ENCODE measurements at places on chromosomes 3 and 15. TPM values are rescaled to one million over a fixed set of nuclear protein-coding genes. Genes with fewer than 3 reads are reported as not detected.

Gene POMGNT2
- total RNA-seq: 9.7 TPM

Gene TMEM45A
- total RNA-seq: 53.1 TPM

Gene HGD
- total RNA-seq: 0.43 TPM

Gene CIB2
- 4.8 TPM for total RNA-seq

Gene TERC
- 175 TPM for total RNA-seq

Gene NR1I2
- total RNA-seq: under 0.01 TPM

Gene A4GNT
- not detected for total RNA-seq

- DNase-seq: no peak
Measured at GRCh38 chr3:14721126-14721864, 46.4 kb downstream of the C3orf20 start.

DNA sequence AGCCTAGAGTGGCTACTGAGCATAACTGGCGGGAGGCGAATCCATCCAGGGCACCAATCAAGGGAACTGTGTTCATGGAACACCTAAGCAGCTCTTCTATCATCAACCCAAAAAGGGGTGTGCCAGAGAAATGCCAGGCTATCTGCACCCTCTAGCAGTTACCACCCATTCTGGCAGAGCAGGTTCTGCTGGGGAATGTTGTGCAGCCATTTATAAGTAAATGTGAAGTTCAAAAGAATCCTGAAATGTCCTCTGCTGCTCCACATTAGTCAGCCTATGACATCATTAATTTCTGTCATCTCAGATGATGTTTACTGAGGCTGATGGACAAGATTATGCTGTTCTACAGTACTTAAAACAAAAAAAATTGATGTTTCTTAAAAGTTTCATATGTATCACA lies 7.7 kb downstream of the SKIC8 start:
- DNase-seq: peak; percentile 12

DNA sequence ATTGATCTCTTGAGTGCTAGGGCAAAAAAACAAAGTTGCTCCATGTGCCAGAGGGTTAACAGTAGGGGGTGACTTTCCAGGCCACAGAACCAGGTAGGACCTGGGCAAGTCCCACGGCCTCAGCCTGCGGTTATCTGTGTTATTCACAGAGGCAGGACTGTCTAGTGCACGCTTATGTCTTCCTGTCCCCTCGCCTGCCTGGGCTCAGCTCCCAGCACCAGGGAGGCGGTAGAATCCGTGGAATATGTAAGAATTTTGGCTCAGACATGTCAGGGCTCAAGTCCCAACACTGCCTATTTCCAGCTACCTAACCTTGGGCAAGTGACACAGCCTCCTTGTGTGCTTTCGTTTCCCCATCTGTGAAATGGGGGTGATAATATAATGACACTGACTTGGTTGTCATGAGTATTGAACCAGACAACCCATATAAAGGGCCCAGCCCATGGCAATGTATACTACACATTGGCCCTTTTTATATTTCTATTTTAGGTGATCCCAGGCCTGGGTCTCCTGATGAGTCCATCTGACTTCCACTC lies 44.3 kb upstream of the FLNB start:
- no peak for DNase-seq

- DNase-seq: no peak
Measured at GRCh38 chr15:88571852-88572259, 25.4 kb upstream of the DET1 start.

DNA sequence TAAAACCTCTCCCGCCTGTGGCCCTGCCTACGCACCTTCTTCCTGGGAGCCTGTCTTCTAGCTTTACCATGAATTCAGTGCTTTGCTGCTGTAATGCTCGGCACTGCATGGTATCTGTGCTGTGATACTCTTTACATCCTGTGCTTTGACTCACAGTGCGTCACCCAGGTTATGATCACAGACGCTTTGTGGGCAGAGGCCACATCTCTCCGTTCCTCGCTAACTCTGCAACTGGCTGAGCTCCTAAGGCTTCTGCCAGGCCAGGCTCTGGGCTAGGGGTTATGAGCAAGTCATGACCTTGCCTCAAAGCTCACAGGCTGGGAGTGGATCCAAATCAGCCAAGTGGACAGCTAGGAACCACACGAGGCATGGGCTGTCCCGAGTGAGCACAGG lies 23.2 kb downstream of the SPTBN5 start:
- peak; percentile 59 for DNase-seq

DNA sequence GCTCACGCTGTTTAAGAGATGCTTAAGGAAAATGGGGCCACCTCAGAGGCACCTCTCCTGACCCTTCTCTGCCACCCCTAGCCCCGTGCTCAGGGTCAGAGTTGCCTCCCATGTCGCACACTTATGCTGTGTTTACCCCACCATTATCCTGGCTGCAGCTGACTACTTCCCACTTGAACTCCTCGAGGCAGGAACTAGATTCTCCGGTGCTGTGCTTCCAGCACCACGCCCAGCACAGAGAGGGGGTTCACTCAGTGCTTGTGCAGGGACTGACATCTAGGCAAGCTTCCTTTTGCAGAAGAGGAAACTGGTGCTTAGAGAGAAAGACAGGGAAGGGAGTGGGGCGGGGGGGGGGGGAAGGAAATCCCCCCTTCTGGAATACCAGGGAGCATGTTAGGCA lies 340.1 kb downstream of the RORA start:
- DNase-seq: no peak

- DNase-seq: no peak
Measured at GRCh38 chr3:127590282-127590592, 296 bp downstream of the TPRA1 start.

- no peak for DNase-seq
Measured at GRCh38 chr15:101055411-101055810, 136.3 kb downstream of the LRRK1 start.

DNA sequence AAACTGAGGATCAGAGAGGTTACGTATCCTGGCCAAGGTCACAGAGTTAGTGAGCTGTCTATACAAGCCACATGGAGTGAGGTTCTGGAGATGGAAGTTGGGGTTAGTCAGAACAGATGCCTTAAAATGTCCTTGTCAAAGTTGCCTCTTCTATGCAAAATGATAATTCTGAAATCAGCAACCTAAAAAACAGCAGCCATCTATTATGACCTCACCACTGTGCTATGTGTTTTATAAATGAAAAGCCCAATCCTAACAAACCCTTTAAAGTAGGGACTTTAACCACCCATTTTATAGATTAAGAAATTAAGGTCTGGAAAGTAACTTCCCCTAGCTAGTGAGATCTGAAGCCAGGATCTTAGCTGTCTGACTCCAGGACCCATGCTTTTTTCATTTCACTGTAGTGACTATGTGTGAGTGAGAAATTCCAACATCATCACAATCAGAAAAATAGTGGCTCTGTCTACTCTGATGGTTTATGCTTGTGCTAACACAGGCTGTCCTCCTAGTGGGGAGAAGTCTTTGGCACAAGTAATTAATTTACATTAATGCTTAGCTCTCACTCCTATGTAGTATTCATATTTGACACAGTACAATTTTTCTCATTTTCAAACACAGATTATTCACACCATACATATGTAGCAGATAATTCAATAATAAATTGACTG lies 143.6 kb downstream of the ANO10 start:
- no peak for DNase-seq

GRCh38 chr15:68667800-68668625 lies 89.2 kb downstream of the CORO2B start:
- DNase-seq: no peak

GRCh38 chr3:171951597-171951996 lies 87.8 kb upstream of the FNDC3B start:
- no peak for DNase-seq

DNA sequence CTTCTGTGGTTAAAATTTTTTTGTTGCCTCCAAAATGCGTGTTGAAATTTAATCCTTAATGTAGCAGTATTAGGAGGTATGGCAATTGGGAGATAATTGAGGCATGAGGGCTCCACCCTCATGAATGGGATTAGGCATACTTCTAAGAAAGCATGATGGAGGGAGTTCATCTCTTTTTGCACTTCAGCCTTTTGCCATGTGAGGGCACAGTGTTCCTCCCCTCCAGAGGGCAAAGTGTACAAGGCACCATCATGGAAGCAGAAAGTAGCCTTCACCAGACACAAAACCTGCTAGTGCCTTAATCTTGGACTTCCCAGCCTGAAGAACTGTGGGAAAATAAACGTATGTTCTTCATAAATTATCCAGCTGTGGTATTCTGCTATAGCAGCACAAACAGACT lies 429.5 kb downstream of the ZIC1 start:
- no peak for DNase-seq

DNA sequence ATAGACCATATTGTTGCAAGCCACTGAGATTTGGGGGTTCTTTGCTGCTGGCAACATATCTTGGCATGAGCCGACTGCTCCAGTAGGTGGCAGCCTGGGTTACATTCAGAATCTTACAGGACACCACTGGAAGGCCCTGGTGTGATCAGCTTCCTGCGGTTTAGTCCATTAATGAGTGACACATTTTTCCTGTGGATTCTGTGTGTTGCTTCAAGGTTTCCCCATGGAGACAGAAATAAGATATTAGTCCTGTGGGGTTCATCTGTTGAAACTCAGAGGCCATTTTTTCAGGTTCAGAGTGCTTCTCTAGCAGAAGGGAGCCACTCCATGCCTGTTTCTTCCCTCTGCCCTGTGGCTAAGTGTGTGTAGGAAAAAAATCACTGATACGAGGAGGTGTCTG lies 116.2 kb downstream of the MFSD1 start:
- peak; percentile 70 for DNase-seq

- no peak for DNase-seq
Measured at GRCh38 chr3:100407977-100408532, 6.7 kb downstream of the LNP1 start.

- DNase-seq: no peak
Measured at GRCh38 chr15:80562033-80562432, 133.1 kb upstream of the ABHD17C start.

- DNase-seq: no peak
Measured at GRCh38 chr3:112781599-112781998, 65.1 kb downstream of the CD200R1L start.

DNA sequence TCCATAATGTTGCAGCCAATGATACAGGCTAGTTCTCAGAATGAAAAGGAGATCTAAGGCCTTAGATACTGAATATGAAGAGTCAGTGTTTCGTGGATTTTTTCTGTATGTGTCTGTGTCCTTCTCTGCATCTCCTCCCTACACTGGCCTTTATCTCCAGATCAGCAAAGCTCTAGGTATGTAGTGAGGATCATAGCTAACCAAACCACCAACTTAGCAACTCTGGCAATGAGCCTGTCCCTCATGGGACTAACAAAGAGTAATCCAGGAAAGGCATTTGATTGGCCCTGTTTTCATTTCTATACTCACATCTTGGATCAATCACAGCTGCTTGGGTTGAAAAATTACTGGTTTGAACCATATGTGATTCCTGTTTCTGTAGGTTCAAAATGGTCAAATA lies 18.6 kb upstream of the CNTN3 start:
- DNase-seq: no peak

DNA sequence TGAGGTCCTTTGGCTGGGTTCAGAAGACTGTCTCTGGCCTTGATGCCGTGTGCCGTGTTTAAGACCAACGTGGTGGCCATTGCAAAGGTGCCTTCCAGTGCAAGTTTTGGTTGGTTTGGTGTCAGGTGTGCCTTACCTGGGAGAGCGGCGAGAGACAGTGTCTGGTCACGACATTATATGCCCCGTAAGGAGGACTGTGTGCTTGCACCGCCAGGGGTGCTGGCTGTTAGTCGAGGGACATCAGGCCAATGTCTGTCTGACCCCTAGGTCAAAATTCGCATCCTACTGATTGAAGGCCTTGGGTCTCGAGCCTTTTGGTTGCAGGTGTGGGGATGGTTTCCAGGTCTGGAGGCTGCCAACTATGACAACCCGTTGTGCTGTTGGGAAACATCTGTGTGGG lies 111.9 kb downstream of the SNRPN start:
- DNase-seq: no peak

DNA sequence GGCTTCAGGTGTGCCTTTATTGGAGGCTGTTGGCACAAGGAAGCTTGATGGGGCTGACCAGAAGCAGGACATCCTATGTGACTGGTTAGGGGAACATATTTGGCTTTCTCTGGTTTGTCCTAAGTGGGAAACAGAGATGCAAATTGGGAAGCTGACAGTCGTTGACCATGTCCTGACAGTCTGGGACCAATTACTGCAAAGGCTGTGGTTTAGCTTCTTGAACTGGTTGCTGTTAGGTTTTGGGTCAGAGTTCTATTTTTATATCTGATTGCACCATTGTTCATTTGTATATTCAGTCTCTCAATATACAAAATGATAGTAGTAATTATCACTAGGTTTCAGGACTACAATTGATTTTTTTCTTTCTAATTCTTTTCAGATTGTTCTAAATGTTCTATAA lies 36.8 kb downstream of the SNTN start:
- DNase-seq: no peak

GRCh38 chr3:3800685-3801493 lies 1.7 kb downstream of the LRRN1 start:
- DNase-seq: no peak

DNA sequence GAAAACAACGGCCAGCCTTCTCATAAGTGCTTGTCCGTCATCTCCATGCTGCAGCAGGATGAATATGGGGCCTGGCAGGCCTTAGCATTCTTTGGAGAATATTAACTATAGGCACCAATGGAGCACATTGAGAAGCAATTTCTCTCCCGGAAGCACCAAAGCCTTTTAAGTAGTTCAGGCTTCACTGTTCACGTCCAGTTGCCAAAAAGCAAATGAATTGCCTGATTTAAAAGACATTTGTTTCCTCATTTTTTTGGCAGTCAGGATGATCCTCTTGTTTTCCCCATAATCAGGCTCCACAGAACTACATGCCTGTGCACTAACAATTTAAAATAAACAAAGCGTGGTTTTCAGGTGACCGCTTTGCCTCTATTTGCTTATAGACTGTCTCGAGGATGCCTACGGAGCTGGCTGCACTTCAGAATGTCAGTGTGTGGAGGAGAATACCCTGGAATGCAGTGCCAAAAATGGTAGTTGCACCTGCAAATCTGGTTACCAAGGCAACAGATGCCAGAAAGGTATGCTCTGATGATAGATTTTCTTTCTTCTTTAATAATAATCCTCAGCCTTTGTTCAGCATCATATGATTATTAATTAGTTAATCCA lies 725.2 kb upstream of the GOLIM4 start:
- DNase-seq: no peak

DNA sequence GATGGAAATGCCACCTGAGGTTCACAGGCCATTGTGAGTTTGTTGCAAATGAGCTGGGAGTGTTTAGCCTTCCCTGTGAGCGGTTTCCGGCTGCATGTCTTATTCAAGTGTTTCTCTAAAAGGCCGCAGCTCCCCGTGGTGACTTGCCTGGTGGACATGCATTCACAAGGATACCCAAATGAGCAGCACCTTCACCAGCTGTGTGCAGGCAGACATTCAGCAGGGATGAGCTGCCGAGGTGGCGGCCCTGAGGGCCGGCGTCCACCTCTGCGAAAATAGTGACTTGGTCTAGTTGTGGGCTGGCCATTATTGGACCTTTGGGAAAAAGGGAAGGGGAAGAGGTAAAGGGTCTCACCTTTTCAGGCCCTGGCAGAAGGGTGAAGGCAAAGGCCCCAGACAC lies 23.4 kb downstream of the SPSB4 start:
- DNase-seq: no peak
